ENCODE measurements at places on chromosomes 6 and 20.

GRCh38 chr6:79868098-79868722, 79.1 kb downstream of the ELOVL4 start:
- no peak for DNase-seq

DNA sequence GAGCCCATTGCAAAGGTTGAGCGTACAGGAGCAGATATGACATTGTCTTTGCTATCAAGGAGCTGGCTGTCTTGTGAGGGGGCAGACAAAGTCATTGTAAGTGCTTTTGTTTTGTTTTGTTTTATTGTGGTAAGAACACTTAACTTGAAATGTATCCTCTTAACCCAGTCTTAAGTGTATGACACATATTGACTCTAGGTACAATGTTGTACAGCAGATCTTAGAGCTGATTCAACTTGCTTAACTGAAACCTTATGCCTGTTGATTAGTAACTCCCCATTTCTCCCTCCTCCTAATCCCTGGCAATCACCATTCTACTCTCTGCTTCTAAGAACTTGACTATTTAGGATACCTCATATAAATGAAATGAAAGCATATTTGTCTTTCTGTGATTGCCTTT, 429.0 kb downstream of the BMP2 start:
- DNase-seq, result no peak

DNA sequence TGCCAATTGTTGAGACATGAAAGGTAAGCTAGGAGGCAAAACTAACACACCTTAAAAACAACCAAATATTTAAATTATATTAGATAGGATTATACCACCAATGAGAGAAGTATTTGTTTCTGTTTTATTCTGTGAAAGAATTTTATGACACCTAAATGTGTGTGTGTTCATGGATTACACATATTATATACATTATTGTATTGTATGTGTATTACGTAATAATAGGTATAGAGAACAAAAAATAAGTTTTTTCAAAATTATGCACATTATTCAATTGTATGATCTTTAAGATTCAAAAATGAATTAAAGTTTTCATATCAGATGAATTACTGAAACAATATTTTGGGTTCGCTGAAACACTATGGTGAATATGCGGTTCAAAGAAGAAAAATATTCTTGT, 84.3 kb upstream of the FABP7 start:
- no peak for DNase-seq

- no peak for DNase-seq
Measured at GRCh38 chr20:50673466-50674137, 17.7 kb downstream of the RIPOR3 start.

GRCh38 chr6:37967651-37968050, 148.1 kb downstream of the ZFAND3 start:
- no peak for DNase-seq

DNA sequence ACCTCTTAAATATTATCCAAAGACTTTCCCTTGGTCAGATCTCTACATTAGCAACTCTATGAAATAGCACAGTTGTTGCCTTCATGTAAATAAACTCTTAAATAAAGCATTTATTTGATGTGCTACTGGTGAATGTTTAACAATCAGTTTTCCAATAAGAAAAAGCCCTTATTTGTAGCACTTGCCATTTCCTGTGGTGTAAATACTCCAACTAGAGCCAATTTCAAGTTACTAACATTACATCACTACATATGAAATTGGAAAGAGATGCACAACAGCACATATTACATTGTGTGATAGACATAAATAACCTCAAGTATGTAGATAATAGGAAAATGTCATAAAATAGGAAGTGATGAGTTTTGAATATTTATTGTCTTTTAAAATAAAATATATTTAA, 5.0 kb upstream of the MYB start:
- DNase-seq, result no peak
